ENCODE measurements at places on chromosomes 7 and 10. TPM values are rescaled to one million over a fixed set of nuclear protein-coding genes. Genes with fewer than 3 reads are reported as not detected.

GRCh38 chr10:19929506-19930140, 113.4 kb downstream of the PLXDC2 start:
- H3K36me3 ChIP-seq: no peaks in the 10 kb centered on the region
- H3K27me3 ChIP-seq: no peaks in the 10 kb centered on the region
- no peak overlapping the region for H3K4me3 ChIP-seq
- no peak overlapping the region for H3K27ac ChIP-seq
- DNase-seq: no peak

DNA sequence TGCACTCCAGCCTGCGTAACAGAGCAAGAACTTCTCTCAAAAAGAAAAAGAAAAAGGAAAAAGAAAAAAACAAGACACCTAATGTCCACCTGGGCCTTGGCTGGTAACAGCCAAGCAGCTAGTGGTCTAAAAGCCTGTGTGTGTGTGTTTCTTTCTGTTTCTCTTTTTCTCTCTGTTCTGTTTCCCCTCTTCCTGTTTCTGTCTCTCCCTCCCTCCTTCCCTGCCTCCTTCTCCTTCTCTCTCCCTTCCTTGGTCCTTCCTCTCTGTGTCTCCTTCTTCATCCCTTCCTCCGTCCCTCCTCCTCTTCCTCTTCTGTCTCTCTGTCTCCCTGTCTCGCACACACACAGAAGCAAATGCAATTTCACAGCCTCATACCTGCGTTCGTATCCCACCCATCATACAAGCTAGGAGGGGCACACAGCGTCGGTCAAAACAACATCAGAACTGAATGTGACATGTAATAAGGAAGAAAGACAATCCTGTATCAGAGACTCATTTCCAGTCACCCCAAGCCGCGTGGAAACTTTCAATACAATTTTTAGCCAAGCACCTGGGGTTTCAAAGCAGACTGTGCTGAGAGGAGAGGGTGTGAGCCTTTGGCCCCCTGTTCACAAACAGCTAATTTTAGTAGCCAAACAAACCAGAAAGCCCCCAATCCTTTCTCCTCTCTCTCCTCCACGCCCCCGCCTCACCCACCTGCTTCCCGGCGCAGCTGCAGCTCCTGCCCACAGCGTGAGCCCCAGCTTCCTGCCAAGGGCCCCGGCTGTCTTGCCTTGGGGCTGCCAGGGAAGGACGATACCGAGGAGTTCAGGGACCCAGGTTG, 50.2 kb upstream of the GNA12 start:
- H3K36me3 ChIP-seq: no peaks in the 10 kb centered on the region
- H3K4me3 ChIP-seq: no peak overlapping the region
- H3K4me1 ChIP-seq: peaks cover 2% of the 10 kb centered on the region
- no peaks in the 10 kb centered on the region for H3K27me3 ChIP-seq
- H3K27ac ChIP-seq: no peak overlapping the region

DNA sequence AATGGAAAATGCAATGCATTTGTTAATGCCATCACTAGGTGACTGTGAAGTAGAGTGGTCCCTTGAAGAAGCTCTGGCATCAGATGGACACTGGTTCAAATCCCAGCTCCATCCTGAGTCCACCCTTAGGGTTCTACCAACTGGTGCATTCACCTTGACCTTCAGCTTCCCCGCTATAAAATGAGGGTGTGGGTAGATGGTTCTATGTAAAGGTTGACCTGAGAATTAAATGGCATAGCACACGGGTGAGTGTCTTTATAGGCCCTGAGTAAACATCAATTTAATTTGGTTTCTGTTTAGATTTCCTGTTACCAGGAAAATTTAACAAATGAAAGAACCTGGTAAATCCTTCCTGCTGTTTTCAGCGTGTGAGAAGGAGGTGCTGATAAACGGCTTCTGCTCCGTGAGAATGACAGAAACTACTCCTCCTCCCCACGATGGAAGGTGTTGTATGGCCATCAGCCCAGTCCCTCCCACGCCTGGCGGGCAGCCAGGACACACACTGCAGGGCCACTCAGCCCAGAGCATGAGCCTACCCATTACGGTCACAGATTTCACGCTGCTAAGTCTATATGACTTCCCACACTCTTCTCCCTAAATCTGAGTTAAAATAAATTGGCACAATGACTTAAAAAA, 210.1 kb downstream of the TNS3 start:
- H3K27me3 ChIP-seq: no peaks in the 10 kb centered on the region

DNA sequence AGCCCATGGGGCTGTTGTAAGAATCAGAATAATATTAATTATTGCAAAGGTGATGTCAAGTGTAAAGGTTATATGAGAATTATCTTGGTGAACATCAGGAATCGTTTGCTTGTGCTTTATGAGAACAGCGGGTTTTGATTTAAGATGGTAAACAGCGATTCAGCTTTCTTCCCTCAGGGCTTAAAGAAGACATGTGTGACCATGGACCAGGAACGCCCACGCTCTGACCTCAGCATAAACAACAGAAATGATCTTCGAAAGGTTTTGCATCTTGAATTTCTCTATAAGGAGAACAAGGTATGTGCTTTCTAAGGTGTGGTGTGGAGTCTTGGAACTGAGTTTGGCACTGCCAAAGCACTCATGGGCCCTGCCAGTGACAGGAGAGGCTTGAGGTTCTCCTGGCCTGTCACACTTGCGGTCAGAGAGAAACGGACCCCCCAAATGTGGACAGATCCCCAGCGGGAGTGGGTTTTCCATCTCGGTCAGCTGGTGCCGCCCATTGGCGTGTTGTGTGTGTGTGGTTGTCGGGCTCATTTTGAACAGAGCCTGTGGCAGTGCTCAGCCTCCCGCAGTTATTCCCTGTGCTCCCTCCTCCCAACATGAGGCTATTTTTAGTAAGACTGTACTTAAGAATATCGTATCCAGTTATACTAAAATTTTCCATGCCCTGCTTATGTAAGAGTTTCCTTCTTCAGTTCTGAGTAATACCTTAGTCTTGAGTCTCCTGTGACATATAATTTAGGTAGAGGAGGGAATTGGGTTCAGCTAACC, 7.2 kb downstream of the MINDY4 start:
- H3K4me3 ChIP-seq: no peak overlapping the region
- H3K27ac ChIP-seq: no peak overlapping the region
- DNase-seq: no peak

DNA sequence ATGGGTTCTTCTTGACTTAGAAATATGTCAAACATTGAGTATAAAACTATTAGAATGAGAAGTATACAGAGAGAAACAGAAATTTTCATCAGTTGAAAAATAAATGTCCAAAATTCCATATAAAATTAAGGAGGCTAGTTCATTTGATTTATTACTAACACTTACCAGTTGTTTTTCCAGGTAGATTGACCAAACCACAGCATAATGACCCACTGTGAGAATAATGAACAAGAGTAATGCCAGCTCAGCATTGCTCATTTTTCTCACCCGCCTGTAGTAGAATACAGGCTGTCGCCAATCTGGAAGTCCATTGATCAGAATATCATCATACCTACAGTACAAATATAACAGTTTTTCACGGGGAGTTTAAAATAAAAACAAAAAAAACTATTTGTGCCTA, 82.9 kb downstream of the DNAJC1 start:
- no peaks in the 10 kb centered on the region for H3K27me3 ChIP-seq
- no peak overlapping the region for H3K4me3 ChIP-seq
- no peaks in the 10 kb centered on the region for H3K36me3 ChIP-seq
- H3K27ac ChIP-seq: no peak overlapping the region

- no peaks in the 10 kb centered on the region for H3K27me3 ChIP-seq
- no peaks in the 10 kb centered on the region for H3K36me3 ChIP-seq
These were observed 80.0 kb downstream of the C7orf25 start for GRCh38 chr7:42831718-42832522.

GRCh38 chr7:92268921-92269320, 23.1 kb downstream of the ANKIB1 start:
- H3K27ac ChIP-seq: no peak overlapping the region
- no peaks in the 10 kb centered on the region for H3K27me3 ChIP-seq
- H3K4me3 ChIP-seq: no peak overlapping the region
- H3K4me1 ChIP-seq: no peaks in the 10 kb centered on the region

- no peak overlapping the region for H3K27ac ChIP-seq
- H3K4me3 ChIP-seq: no peak overlapping the region
- no peaks in the 10 kb centered on the region for H3K36me3 ChIP-seq
- no peak for DNase-seq
- H3K4me1 ChIP-seq: peaks cover 1% of the 10 kb centered on the region
These were observed 208.8 kb downstream of the TCERG1L start for GRCh38 chr10:131102676-131103075.

DNA sequence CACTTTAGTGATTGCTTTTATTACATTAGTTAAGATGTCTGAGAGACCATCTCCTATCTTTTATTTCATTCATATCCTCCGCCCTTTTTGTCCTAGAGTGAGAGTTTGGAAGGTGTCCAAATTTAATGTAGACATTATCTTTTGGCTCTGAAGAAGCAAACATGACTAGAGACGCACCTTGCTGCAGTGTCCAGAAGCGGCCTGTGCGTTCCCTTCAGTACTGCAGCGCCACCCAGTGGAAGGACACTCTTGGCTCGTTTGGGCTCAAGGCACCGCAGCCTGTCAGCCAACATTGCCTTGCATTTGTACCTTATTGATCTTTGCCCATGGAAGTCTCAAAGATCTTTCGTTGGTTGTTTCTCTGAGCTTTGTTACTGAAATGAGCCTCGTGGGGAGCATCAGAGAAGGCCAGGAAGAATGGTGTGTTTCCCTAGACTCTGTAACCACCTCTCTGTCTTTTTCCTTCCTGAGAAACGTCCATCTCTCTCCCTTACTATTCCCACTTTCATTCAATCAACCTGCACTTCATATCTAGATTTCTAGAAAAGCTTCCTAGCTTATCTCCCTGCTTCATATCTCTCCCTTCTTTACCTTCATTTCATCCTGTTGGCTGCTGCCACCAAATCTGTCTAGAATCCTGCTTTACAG, 10.4 kb upstream of the CLCN1 start:
- H3K4me3 ChIP-seq: no peak overlapping the region
- peak; percentile 55 for DNase-seq
- no peaks in the 10 kb centered on the region for H3K27me3 ChIP-seq
- no peaks in the 10 kb centered on the region for H3K36me3 ChIP-seq

DNA sequence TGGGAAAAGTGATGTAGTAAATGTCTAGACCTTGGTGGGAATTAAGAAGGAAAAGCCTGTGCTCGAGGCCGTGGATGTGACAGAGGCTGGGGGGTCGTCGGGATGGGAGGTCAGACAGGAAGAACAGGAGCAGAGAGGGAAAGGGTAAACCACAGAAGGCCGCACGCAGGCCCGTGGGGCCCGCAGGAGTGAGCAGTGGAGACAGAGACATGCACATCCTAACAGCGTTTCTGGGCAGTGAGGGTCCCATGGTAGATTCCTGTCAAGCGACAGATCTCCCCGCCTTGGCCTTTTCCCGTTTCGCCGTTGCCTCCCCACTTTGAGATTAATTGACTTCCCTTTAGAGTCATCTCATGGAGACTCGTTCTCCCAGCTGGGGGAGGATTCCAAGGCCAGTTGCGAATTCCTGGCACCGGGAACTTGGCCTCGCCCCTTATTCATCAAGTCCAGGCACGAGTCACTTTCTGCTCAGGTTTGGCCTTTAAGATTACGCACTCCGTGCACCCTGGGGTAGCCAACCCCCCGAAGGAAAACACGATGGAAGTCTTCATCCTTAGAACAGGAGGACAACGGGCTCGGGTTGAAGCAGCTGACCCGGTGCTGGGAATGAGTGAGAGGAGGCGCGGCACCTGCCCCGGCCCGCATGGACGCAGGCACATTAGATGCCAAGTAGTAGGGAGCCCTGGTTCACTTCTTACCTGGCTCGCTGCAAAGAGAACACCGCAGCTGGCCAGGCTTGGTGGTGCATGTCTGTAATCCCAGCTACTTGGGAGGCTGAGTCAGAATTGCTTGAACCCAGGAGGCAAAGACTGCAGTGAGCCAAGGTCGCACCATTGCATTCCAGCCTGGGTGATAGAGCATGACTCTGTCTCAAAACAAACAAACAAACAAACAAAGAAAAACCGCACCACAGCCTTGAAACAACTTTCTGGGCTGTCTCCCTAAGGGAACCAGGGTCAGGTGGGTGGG, 315.2 kb upstream of the SHH start:
- no peak for DNase-seq
- no peak overlapping the region for H3K27ac ChIP-seq
- H3K4me1 ChIP-seq: no peaks in the 10 kb centered on the region
- no peaks in the 10 kb centered on the region for H3K27me3 ChIP-seq
- H3K36me3 ChIP-seq: no peaks in the 10 kb centered on the region

DNA sequence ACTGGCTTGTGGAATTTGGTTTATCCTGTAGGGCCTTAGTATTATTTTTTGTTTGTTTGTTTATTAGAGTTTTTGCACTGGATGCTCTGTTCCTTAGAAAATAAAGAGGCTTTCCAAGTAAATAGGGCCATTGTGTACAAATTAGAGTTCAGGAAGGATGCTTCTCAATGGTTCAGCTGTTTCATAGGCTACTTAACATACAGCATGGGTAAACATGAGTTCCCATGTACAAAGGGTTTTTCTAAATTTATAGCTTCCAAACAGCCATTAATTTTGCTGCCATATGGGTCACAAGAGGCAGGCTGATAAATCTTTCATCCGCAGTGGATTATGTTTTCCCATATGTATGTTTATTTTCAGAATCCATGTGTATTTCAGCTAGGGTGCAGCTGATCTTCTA, 121.6 kb upstream of the WDR11 start:
- no peaks in the 10 kb centered on the region for H3K27me3 ChIP-seq
- no peaks in the 10 kb centered on the region for H3K4me1 ChIP-seq
- no peak overlapping the region for H3K4me3 ChIP-seq
- H3K36me3 ChIP-seq: no peaks in the 10 kb centered on the region
- DNase-seq: no peak

- H3K36me3 ChIP-seq: no peaks in the 10 kb centered on the region
- H3K4me3 ChIP-seq: no peak overlapping the region
- H3K27ac ChIP-seq: no peak overlapping the region
- no peaks in the 10 kb centered on the region for H3K27me3 ChIP-seq
- no peaks in the 10 kb centered on the region for H3K4me1 ChIP-seq
- DNase-seq: no peak
These were observed 20.7 kb downstream of the SKAP2 start for GRCh38 chr7:26843705-26844104.

GRCh38 chr10:14570800-14571199, 203.9 kb downstream of the FAM107B start:
- no peak for DNase-seq
- H3K27ac ChIP-seq: no peak overlapping the region
- H3K27me3 ChIP-seq: no peaks in the 10 kb centered on the region
- H3K36me3 ChIP-seq: no peaks in the 10 kb centered on the region

- DNase-seq: peak; percentile 51
- H3K27me3 ChIP-seq: no peaks in the 10 kb centered on the region
- H3K36me3 ChIP-seq: no peaks in the 10 kb centered on the region
- H3K4me1 ChIP-seq: no peaks in the 10 kb centered on the region
- no peak overlapping the region for H3K27ac ChIP-seq
These were observed 147.9 kb upstream of the FRMD4A start for GRCh38 chr10:14478604-14479003.

- no peak overlapping the region for H3K4me3 ChIP-seq
- H3K27ac ChIP-seq: no peak overlapping the region
- DNase-seq: no peak
- no peaks in the 10 kb centered on the region for H3K27me3 ChIP-seq
- no peaks in the 10 kb centered on the region for H3K4me1 ChIP-seq
These were observed 10.1 kb upstream of the ATOH7 start for GRCh38 chr10:68242051-68242450.

- no peak overlapping the region for H3K27ac ChIP-seq
- no peaks in the 10 kb centered on the region for H3K27me3 ChIP-seq
- H3K4me3 ChIP-seq: no peak overlapping the region
- no peaks in the 10 kb centered on the region for H3K36me3 ChIP-seq
- no peak for DNase-seq
These were observed 943 bp upstream of the SLC18A2 start for GRCh38 chr10:117239721-117240620.

The OR2A12 gene
- total RNA-seq: not detected

The FGFBP3 gene
- 1.8 TPM for total RNA-seq

The FAM204A gene
- 71.2 TPM for total RNA-seq

The SSC4D gene
- total RNA-seq: 2.6 TPM

The GLRX3 gene
- 27.1 TPM for total RNA-seq

The RGS10 gene
- total RNA-seq: 34.6 TPM

The DOCK1 gene
- 51.1 TPM for total RNA-seq

The ACTR3C gene
- total RNA-seq: 3.4 TPM
